ENCODE measurements at places on chromosomes 13 and 19.

GRCh38 chr19:50314724-50315708 is 14.2 kb downstream of the KCNC3 start:
- DNase-seq = no peak

- DNase-seq = no peak
Observed at GRCh38 chr13:20711301-20712044, 8.0 kb downstream of the IL17D start.

GRCh38 chr19:49297403-49297802 is 27.6 kb downstream of the SLC6A16 start:
- DNase-seq = no peak

- DNase-seq = peak; percentile 62
Observed at GRCh38 chr13:76937281-76937820, 11.0 kb upstream of the ACOD1 start.

- DNase-seq = no peak
Observed at GRCh38 chr13:109401307-109401706, 385.1 kb downstream of the IRS2 start.

All from HS-27A (cell line).